Activated effector memory CD4-positive, alpha-beta T cell treated with anti-CD3 and anti-CD28 coated beads, Interleukin-2, amount 50 U/mL, for 16 hours (primary cell): ENCODE measurements at places on chromosomes 12 and 14.

DNA sequence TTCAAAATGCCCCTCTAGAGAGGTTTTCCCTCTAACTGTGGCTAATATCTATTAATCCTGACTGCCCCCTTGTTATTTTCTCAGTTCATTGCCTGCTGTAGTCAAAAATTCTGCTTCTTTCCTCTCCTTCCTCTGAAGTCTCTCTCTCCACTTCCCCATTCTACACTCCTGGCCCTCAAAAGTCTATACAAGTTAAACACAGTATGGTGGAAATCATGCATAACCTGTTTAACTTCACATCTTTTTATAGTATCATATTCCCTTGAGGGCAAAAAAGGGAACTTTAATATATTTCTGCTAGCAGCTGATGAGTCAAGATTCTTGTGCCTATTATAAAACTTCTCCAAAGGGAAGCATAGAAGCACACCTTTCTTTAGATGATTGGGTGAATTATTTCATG is 16.7 kb downstream of the GRIP1 start:
- no peak for DNase-seq

DNA sequence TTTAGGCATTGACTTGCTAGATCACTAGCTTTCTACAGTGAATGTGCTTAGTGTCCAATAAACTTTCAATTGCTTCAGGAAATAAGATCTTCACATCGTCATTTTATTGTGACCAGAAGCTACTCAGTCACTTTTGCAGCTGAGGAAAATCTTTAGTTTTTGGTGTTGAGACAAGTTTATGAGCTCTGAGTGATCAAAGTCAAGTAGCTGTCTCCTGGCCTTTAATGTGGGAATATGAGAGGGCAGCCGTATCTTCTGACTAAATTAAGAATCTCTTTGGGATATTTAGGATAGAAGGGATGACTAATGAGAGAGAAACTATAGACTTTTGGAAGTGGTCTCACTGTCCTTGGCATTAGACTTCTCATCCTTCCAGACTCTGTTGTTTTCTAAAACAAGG is 21.6 kb downstream of the MSRB3 start:
- no peak for DNase-seq

- no peak for DNase-seq
Observed at GRCh38 chr12:120571299-120571698, 9.9 kb downstream of the POP5 start.

GRCh38 chr14:85300107-85300506 is 229.8 kb upstream of the FLRT2 start:
- no peak for DNase-seq

DNA sequence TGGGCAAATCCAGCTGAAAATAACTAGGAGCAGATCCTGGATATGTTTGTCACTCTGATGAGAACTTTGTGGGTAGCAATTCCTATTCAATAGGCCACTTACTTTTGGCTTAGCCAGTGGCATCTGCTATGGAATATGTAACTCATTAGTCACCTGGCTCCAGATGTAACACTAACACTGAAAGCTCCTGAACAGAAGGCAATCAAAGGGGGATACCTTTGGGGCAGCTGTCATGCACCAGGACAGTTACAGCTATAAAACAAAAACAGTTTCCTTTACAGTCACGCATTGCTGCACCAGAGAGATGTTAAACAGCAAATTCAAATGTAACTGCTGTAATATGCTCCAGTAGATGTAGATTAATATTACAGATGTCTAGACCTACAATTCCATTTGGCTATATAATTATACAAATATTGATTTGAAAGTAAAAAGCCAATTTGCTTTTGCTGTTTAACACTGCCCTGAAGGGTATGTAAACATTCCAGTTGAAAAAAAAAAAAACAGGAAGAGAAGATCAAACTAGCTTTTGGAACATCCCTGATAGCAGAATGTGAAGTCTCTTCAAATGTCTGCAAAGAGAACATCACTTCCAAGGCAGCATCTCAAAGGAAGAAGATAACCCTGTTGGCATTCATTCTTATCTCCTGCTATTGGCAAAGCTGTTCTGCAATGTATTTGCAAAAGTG is 18.4 kb downstream of the RACGAP1 start:
- DNase-seq: no peak

GRCh38 chr14:94505641-94506040 is 3.6 kb downstream of the SERPINA12 start:
- no peak for DNase-seq

DNA sequence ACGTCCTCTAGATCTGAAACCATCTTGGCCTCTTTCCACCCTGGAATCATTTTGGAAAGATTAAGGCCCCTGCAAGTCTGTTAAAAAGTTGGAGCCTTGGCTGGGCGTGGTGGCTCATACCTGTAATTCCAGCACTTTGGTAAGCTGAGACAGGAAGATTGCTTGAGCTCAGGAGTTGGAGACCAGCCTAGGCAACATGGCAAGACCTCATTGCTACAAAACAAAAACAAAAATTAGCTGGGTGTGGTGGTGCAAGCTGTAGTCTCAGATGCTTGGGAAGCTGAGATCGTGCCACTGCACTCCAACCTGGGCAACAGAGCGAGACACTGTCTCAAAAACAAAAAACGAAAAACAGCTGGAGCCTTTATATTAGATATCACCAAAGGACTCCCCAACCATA is 10.9 kb upstream of the ABCD4 start:
- no peak for DNase-seq

DNA sequence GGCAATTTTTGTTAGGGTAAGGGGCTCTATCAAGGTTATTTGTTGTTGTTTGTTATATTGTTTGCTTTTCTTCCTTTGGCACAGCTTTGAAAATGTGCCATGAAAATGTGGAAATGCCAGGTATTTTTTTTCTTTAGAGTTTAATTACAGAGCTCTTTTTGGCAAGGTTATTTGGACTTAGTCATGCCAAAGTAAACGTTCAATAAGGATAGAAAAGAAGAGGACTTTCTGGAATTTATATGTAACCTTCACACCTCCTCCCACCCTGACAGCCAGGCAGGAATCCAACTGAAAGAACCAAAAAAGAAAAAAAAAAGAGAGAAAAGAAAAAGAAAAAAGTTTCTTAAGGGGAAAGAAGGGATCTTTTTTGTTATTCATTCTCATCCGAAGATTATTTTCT is 217.8 kb downstream of the KITLG start:
- no peak for DNase-seq

DNA sequence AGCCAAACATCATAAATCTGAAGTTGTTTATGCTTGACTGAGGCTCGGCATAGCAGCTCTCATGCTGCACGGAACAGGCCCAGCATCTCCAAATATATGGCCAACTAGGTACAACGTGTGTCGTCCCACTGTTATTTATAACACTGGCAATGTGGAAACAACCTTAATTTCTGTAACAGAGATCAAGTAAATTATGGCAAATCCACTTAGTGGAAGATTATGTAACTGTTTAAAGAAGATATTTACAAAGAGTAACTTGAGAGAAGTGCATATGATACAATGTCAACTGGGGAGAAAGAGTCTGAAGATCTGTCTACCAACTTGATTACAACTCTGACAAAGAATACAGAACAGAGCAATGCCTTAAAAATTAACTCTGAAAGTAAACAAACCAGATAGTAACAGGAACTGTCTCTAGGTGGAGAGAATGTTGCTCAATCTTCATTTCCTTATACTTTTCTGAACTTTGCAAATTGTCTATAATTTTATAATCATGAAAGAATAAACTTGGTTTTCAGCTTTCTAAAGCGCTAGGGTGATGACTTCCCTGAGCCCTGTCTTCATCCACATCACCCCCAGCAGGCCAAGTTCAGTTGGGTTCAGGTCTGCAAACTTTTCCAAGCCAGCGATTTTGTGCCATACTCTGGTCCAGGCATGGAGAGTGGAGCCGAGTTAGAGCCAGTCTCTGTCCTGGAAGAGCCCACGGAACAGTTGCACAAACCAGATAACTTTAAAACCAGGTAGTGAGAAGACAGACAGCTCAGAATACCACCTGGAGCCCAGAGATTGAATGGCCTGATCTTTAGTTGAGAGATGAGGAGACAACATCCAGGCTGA is 44.3 kb upstream of the BDKRB2 start:
- DNase-seq: peak; percentile 17

GRCh38 chr14:25048170-25049016 is 1.6 kb downstream of the STXBP6 start:
- no peak for DNase-seq

DNA sequence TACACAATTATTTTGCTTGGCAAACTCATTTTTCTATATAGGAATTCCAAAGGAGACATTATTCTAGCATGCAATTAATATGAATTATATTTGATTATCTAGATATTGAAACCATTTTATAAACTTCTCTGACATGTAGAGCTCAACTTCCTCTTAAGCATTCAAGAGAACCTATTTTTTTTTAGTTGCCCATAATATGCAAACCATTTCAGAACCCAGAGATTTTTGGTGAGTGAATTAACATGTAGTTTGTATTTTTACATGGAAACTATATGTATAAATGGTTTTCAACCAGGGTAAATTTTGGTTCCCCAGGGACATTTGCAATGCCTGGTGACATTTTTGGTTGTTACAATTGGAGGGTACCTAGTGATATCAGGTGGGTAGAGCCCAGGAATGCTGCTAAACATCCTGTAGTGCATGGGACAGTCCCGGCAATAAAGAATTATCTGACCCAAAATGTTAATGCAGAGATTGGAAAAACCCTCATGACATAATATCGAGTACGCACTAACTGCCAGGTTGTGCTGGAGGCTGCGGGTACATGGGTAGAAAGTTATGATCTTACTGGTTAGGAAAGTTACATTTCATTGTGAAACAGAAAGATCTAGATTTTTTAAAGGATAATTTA is 338.9 kb upstream of the GARIN2 start:
- DNase-seq: no peak

DNA sequence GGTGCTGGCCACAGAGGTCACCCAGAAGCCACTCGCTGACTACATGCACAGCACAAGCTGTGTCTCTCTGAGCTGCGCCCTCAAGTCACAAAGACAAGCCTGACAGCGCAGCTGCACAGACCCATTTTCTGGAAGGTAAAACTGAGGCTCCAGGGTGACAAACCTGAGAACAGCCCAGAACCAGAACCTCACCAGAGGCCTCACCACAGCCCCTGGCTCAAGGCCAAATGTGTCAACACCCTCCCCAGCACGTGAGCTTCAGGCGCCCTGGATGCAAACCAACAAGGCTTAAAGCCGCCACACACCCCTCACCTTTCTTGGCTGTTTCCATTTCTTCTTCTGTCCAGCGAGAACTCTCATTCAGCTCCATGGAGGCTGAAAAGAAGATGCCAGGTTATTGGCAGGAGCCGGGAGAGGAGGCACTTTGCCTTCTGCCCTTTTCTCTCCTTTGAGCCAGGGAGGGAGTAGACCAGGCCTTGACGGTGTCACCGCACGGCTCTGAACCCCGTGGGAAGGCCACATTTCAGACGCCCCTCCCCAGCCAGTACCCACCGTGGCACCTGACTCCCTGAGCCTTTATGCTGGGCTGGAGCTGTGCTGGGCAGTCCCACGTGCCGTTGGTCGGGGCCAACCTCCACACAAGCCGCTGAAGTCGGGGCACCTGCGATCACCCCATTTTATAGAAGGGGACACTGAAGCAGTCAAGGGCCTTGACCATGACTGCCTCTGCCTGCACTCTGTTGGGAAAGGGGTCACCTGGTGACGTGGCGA is 103.1 kb downstream of the RFLNA start:
- DNase-seq: no peak

DNA sequence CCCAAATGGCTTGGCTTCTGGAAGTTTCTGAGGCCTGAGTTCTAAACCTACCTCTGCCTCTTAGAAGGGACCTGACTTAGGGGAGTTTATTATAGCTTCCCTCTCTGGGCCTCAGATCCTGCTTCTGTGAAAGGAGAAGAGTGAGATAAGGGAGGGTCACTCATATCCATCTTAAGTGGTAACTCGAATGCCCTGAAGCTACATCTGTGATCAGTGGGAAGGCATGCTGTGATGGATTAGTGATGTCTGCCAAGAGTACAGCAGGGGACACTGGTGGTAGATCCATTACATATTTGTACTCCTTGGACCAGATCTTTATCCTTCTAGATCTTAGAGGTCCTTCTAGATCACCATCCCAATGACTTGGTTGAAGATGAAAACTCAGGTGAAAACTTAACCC is 97.8 kb upstream of the NOS1 start:
- DNase-seq: no peak

GRCh38 chr14:34436960-34437728 is 24.9 kb downstream of the SPTSSA start:
- no peak for DNase-seq

GRCh38 chr12:4567073-4567881 is 5.3 kb downstream of the DYRK4 start:
- DNase-seq: no peak

GRCh38 chr12:48078901-48079300 is 27.0 kb downstream of the SENP1 start:
- DNase-seq: no peak

DNA sequence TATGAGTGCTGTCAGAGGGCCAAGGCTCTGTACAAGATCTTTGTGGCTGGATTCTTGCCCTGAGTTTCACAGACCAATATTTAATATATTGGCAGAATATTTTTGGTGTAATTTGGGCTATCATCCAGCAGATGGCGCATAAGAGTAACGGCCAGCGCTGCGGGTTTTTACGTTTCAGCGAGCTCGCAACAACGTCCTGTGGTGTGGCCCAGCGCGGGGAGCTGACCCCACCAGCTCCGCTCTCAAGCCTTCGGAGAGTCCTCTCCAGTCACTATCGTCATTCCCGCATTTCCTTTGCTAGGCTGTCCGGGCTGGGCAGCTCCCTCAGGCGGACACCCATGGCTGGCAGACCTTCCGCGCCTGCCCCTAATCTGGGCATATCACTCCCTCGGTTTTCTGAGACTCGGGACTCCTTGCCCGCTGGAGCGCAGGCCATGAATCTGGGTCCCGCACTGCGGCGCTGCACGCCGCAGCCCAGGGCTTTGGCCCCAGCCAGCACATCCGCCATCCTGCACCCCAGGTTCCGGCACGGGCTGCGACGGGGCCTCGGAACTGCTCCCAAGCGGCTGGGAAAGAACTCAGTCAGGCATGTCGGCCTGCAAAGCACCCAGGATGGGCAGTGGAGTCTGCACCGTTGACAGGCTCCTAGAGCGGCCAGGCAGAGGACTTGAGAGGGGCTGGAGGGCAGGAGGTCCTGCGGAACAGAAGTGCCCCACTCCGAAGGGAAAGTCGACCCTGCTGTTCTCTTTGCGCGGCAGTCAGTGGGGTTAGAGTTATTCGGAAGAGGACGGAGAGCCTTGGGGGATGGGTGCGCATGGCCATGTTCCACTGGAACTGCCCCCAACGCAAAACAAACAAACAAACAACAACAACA is 18.4 kb downstream of the OLR1 start:
- DNase-seq: peak; percentile 80

- no peak for DNase-seq
Observed at GRCh38 chr12:92561543-92561899, 141.3 kb upstream of the PLEKHG7 start.
